ENCODE measurements at places on chromosomes 12 and 14. TPM values are rescaled to one million over a fixed set of nuclear protein-coding genes. Genes with fewer than 3 reads are reported as not detected.

GRCh38 chr14:61678975-61679374 is 16.3 kb upstream of the HIF1A start:
- no peak overlapping the region for H3K4me3 ChIP-seq
- no peak overlapping the region for H3K27ac ChIP-seq
- H3K4me1 ChIP-seq = peaks cover 12% of the 10 kb centered on the region
- DNase-seq = no peak
- no peaks in the 10 kb centered on the region for H3K27me3 ChIP-seq
- H3K36me3 ChIP-seq = no peaks in the 10 kb centered on the region

ISCU gene
- 93.9 TPM for total RNA-seq

- H3K4me1 ChIP-seq = peaks cover 46% of the 10 kb centered on the region
- H3K36me3 ChIP-seq = peaks cover 42% of the 10 kb centered on the region
- no peaks in the 10 kb centered on the region for H3K27me3 ChIP-seq
- no peak for DNase-seq
- no peak overlapping the region for H3K4me3 ChIP-seq
Observed at GRCh38 chr12:108846290-108846701, 11.1 kb downstream of the SSH1 start.

- H3K4me3 ChIP-seq = no peak within 1 kb of the TSS
- H3K27ac ChIP-seq = no peak within 1 kb of the TSS
- H3K36me3 ChIP-seq = no peaks in the 10 kb centered on the region
- H3K4me1 ChIP-seq = no peaks in the 10 kb centered on the region
Observed at GRCh38 chr12:132329036-132329719, at the start of gene GALNT9. Gene GALNT9 (minus strand): TSS chr12:132329589. CDS start chr12:132329203, 386 bp downstream.

DNA sequence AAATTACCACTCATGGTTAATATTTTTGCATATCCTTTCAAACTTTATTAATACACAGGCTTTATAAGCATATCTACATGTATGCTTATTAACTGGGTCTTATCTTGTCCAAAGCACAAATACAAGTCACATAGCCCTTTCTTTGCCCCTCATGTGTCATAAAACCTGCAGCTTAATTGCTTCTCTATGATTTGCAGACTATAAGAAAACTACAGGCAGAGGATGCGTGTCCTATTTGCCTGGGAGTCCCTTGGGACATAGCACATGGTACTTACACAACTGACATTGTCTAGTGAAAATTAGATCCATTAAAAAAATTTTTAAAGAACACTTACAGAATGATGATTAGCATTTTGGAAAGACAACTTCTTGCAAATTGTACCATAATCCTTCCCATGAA is 190.5 kb upstream of the PLEKHA5 start:
- DNase-seq = no peak
- no peak overlapping the region for H3K4me3 ChIP-seq
- no peaks in the 10 kb centered on the region for H3K4me1 ChIP-seq
- peaks cover 10% of the 10 kb centered on the region for H3K27me3 ChIP-seq
- H3K27ac ChIP-seq = no peak overlapping the region

SLC38A4 gene
- total RNA-seq = 11.4 TPM

- H3K27ac ChIP-seq = peak overlapping the region; percentile 14
- DNase-seq = no peak
- H3K4me3 ChIP-seq = no peak overlapping the region
- no peaks in the 10 kb centered on the region for H3K27me3 ChIP-seq
- H3K4me1 ChIP-seq = peaks cover 11% of the 10 kb centered on the region
- peaks cover 66% of the 10 kb centered on the region for H3K36me3 ChIP-seq
Observed at GRCh38 chr12:24814379-24815113, 134.4 kb downstream of the BCAT1 start.

DNA sequence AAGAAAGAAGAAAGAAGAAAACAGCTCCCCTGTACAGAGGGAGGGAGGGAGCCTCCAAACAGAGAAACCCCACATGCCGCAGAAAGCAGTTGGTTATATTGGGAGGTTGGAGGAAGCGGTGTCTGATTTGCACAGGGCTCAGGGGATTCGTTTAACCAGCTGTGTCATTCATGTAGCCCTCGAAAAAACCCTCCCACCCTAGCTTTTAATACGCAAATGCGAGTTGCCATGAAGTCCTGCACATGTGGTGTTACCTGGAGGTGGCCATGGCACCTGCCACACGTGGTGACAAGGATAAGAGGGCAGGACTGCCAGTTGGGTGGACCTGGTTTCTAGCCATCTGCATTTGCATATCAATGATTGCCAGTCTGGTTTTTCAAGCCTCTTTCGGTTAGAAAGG is 40.9 kb downstream of the TMEM30B start:
- H3K4me3 ChIP-seq = no peak overlapping the region
- H3K36me3 ChIP-seq = peaks cover 6% of the 10 kb centered on the region
- H3K4me1 ChIP-seq = peaks cover 12% of the 10 kb centered on the region
- H3K27ac ChIP-seq = no peak overlapping the region
- DNase-seq = no peak

DNA sequence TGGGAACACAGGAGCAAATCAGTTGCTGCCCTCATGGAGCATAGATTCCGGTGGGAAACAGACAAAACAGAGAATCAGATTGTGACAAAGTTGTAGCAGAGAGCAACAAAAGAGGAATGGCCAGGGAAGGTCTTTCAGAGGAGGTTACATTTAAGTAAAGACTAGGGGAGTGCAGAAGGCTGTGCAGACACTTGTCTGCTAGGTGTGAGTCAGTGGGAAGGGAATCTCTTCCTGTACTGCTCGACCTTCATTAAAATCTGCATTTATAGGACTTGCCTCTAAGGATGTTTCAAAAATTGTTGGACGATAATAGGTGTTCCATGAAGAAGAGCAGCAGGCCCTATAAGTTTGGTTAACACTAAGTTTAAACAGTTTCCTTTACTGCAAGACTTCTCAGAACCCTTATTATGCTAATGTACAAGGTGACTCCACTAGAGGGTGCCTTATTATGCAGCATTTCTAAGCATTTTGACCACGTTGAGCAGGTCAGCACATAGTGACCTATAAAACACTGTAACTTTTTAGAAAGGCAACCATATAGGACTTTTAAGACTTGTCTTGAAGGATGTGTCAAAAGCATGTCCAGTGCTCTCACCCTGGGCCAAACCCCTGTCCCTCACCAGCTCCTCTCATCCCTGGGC is 91.8 kb upstream of the RIC8B start:
- no peak overlapping the region for H3K27ac ChIP-seq
- H3K4me3 ChIP-seq = no peak overlapping the region
- no peaks in the 10 kb centered on the region for H3K4me1 ChIP-seq
- no peak for DNase-seq

DNA sequence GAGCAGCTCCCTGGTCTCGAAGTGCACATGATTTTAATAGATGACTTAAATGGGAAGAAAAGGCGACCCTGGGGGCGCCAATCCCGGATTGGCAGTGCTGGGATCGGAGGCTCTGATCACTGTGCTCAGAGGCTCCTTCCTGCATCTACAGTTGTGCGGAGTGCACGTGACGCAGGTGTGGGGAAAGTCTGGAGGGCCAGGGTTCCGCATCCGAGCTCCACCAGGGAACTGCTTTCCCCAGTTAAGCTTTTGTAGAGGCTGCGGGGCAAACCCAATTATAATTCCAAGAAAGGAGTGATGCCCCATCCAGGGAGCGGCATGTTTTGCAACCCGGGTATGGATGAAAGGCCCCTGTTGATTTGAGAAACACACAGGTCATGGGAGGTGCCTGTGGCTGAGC is 36.5 kb downstream of the ELK3 start:
- H3K36me3 ChIP-seq = peaks cover 17% of the 10 kb centered on the region
- H3K27me3 ChIP-seq = no peaks in the 10 kb centered on the region
- DNase-seq = no peak
- peaks cover 13% of the 10 kb centered on the region for H3K4me1 ChIP-seq

DCD gene
- not detected for total RNA-seq

- H3K27ac ChIP-seq = no peak overlapping the region
- H3K4me3 ChIP-seq = no peak overlapping the region
- DNase-seq = no peak
- H3K27me3 ChIP-seq = no peaks in the 10 kb centered on the region
- H3K36me3 ChIP-seq = peaks cover 2% of the 10 kb centered on the region
Observed at GRCh38 chr12:120735181-120735580, 9.6 kb downstream of the ACADS start.

- no peak for DNase-seq
- H3K4me1 ChIP-seq = no peaks in the 10 kb centered on the region
- no peak overlapping the region for H3K4me3 ChIP-seq
- no peaks in the 10 kb centered on the region for H3K36me3 ChIP-seq
- peaks cover 2% of the 10 kb centered on the region for H3K27me3 ChIP-seq
Observed at GRCh38 chr12:131535779-131536178, 175.1 kb upstream of the SFSWAP start.

- DNase-seq = no peak
- H3K36me3 ChIP-seq = no peaks in the 10 kb centered on the region
- H3K27ac ChIP-seq = peak overlapping the region; percentile 46
Observed at GRCh38 chr14:86574778-86575129, 1044.8 kb downstream of the FLRT2 start.

C12orf60 gene
- 0.84 TPM for total RNA-seq

GRCh38 chr12:122604993-122605392 is 77.9 kb downstream of the KNTC1 start:
- H3K27ac ChIP-seq = no peak overlapping the region
- H3K36me3 ChIP-seq = peaks cover 9% of the 10 kb centered on the region
- DNase-seq = no peak
- no peaks in the 10 kb centered on the region for H3K27me3 ChIP-seq

CLEC7A gene
- not detected for total RNA-seq

DNA sequence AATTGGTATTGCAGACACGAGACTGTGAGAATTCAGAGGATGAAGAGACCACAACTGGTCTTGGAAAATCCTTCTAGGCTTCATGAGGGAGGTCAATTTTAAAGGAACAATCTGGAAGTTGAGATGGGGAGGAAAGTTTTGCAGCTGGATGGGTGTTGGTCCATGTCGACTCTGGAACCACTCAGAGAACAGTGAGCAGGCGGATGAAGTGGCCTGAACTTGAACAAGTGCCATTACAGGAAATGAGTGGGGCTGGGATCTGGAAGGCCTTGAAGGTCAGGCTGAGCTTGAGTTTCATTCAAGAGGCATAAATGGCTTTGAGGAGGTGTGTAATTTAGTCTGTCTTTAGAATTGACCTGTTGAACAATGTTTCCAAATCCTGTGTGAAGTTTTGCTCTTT is 140.9 kb downstream of the GALC start:
- H3K36me3 ChIP-seq = no peaks in the 10 kb centered on the region
- H3K4me3 ChIP-seq = no peak overlapping the region
- no peaks in the 10 kb centered on the region for H3K4me1 ChIP-seq
- no peak overlapping the region for H3K27ac ChIP-seq
- DNase-seq = no peak

GRCh38 chr12:95146769-95147168 is 70.5 kb downstream of the FGD6 start:
- no peak overlapping the region for H3K4me3 ChIP-seq
- no peaks in the 10 kb centered on the region for H3K27me3 ChIP-seq
- no peak overlapping the region for H3K27ac ChIP-seq
- peaks cover 4% of the 10 kb centered on the region for H3K36me3 ChIP-seq
- DNase-seq = no peak

KLRC4 gene
- total RNA-seq = 3.1 TPM

SIX4 gene
- 80.0 TPM for total RNA-seq

GRCh38 chr12:19759227-19759626 is 319.9 kb downstream of the AEBP2 start:
- no peak for DNase-seq
- H3K4me1 ChIP-seq = peaks cover 59% of the 10 kb centered on the region
- no peak overlapping the region for H3K4me3 ChIP-seq
- H3K27me3 ChIP-seq = no peaks in the 10 kb centered on the region

- H3K4me3 ChIP-seq = no peak overlapping the region
- H3K27me3 ChIP-seq = no peaks in the 10 kb centered on the region
- no peak overlapping the region for H3K27ac ChIP-seq
- H3K36me3 ChIP-seq = no peaks in the 10 kb centered on the region
Observed at GRCh38 chr12:51911307-51911706, 4.0 kb downstream of the ACVRL1 start.

KRT85 gene
- not detected for total RNA-seq

- H3K4me3 ChIP-seq = no peak overlapping the region
- H3K27ac ChIP-seq = no peak overlapping the region
- no peak for DNase-seq
- no peaks in the 10 kb centered on the region for H3K36me3 ChIP-seq
- H3K27me3 ChIP-seq = peaks cover 64% of the 10 kb centered on the region
- H3K4me1 ChIP-seq = no peaks in the 10 kb centered on the region
Observed at GRCh38 chr14:74434294-74434693, 8.3 kb upstream of the SYNDIG1L start.

GRCh38 chr12:114779647-114780046 is 95.7 kb upstream of the TBX3 start:
- no peaks in the 10 kb centered on the region for H3K27me3 ChIP-seq
- H3K4me1 ChIP-seq = no peaks in the 10 kb centered on the region
- no peaks in the 10 kb centered on the region for H3K36me3 ChIP-seq
- DNase-seq = no peak
- H3K27ac ChIP-seq = no peak overlapping the region

FERMT2 gene
- 302 TPM for total RNA-seq

LRRIQ1 gene
- total RNA-seq = not detected

DNA sequence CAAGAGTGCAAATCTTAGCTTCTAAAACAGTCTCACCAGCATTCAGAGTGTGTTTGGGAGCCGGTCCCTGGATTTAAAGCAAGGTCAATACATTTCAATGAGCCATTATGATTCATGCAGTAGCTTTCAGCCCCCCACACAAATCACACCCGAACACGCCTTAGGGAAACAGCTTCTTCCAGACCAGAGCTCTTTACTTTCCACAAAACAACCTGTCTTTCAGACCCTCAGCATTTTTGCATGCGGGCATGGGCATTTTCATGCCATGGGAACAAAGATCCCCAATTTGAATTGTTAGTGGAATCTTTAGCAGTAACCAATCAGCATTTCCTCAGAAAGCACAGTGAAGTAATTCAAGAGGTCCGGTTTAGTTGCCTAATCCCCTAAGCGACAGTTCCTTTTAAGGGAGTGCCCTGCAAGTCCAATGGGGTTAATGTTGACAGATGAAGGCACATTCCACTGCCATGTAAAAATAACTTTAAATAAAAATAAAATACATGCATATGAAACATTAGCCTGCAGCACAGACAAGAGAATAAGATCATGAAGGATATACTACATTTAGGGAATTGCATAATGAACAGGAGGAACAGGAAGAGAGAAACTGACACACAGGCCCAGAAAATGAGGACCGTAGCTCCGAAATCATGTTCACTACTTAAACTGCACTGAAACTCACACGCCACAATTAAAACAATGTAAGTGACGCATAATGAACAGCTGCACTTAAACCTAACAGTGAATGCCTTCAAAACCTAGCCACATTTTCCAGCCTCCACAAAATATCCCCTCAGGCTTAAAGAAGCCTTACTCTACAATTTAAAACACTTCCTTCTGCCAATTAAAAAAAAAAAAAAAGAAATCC is 4.0 kb downstream of the VPS37B start:
- H3K27me3 ChIP-seq = no peaks in the 10 kb centered on the region
- peak overlapping the region; percentile 95 for H3K27ac ChIP-seq
- H3K4me3 ChIP-seq = peak overlapping the region; percentile 64
- DNase-seq = no peak
